GM12864 (cell line): ENCODE measurements at places on chromosomes 4 and X.

GRCh38 chr4:75141162-75141561, 208.2 kb downstream of the PARM1 start:
- DNase-seq = no peak

DNA sequence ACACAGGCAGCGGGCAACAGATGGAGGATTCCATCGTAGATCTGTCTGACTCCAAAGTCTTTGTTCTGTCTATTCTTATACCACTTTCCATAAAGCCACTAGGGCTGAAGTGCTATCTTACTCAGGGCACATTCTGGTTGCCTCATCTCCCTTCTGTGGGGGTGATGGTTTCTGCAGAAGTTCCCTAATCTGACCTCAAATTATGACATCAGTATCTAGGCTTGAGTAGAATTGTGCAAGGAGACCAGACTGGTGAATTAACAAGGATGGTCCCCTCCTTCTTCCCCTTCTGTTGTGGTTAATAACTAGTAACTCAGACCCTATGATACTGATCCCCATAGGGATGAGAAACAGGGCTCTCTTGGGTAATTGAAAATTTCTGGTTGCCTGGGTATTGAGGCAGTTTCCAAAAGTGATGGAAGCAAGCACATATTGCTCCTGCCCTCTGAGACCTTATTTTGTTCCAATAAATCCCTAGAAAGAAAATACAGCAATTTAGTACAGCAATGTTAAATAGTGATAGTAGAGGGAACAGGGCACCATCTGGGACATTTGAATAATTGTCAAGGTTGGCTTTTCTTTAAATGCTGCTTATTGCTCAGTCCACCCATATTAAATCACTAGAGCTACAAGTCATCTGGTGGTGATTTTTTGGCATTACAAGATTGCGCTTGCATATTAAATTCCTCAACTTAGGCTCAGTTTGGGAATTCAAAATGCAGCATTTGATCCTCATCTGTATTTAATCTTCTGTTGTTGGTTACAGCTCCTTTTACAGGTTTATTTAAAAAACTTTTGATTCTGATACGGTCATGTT, 57.3 kb upstream of the AP1S2 start:
- no peak for DNase-seq

DNA sequence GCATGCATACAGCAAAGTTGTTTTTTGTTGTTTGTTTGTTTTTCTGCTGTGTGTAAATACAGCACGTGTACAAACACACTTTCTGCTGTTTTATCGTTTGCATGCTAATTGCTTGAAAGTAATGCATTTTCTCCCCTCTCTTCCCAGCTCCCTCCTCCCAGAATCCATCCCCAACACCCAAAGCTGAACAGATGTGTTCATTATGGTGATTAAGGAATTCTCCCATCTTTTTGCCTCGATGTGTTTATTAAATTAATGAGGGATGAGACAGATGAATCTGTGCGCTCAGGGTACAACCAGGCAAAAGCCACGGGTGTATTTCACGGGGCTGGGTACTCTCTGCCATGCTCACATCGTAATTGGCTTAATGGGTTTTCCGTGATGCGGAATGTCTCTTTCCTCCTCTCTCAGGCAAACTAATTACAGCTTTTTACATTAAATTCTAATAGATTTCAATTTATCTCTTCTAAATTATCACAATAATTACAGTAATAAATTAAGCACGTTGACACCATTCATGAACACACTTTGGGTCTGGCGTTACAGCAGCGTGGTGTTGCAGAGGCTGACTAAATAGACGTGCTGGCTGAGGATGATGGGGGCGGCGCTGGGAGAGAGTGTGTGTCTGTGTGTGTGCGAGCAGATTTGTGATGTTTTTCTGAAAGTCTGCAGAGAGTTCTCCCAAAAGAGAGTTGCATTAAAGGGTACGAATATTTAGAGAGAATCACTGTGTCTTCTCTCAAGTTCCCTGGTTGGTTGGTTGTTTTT, 117.7 kb downstream of the CRLF2 start:
- DNase-seq = no peak

DNA sequence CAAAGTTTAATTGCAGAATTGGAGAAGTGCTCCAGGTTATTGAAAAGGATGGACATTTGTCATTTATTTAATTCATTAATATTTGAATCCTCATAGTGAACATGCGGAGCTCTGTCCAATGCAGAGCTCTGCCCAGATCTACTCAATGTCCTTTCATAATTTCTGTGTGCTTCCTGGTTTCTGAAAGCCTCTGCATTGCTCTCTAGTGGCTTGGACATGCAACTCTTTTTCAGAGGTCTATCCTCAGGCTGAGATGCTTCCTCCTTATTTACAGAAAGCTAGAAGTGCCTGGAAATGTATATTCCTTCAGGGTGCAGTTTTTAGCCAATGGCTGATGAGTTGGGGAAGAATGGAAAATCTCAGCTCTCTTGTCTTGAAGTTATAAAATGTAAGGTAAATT, 786.1 kb upstream of the AADAT start:
- no peak for DNase-seq

DNA sequence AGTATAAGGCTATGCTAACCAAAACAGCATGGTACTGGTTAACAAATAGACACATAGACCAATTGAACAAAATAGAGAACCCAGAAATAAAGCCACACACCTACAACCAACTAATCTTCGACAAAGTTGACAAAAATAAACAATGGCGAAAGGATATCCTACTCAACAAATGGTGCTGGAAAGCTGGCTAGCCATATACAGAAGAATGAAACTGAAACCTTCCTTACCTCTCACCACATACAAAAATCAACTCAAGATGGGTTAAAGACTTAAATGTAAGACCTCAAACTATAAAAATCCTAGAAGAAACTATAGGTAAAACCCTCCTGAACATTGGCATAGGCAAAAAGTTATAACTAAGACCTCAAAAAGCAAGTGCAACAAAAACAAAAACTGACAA, 47.2 kb downstream of the RAB28 start:
- DNase-seq = no peak

- DNase-seq = no peak
These were observed 14.3 kb upstream of the FAM241A start for GRCh38 chr4:112130906-112131305.

DNA sequence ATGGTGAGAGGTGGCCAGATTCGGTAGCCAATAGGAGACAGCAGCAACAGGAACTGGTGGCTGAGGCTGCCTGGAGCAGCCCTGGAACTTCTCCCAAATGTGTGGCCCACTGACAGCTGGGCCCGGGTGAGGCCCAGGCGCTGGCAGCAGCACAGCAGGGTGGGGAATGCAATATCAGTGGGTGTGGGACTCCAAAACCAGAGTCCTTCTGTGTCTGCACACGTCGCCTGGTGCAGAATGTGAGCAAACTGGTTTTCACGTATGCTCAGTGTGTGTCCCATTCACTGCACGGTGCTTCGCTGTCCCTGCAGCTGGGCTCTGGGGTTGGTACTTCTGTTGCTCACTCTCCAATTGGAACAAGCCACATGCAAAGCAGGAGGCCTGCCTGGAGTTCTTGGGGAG, 14.4 kb upstream of the CENPU start:
- DNase-seq = no peak

DNA sequence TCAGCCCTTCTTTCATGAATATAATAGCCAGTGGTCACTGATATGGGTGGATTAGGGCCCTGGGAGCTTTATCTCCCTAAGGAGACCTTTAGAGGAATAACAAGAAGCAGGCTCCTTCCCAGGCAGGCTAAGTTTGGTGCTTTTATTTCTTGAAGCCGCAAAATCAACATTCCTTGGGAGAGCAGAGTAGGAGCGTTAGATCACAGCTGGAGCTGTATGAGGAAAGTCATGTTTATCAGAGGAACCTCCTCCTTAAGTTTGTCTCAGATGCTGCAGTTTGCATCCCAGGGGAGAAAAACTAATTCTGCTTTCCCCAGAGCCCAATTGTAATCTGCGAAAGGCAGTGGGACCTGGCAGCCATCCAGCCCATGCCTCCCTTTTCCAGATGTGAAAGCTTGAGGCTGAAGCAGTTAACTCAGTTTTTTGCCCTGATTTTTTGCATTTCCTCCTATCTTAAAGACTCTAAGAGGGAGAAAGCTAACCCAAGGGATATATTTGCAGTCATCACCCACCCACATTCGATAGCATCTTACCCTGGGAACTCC, 186.0 kb upstream of the FRMPD4 start:
- DNase-seq = no peak

GRCh38 chr4:139767168-139767567, 101.5 kb downstream of the MGST2 start:
- no peak for DNase-seq

GRCh38 chr4:144611850-144612249, 34.1 kb upstream of the HHIP start:
- DNase-seq = no peak

GRCh38 chrX:24241822-24242648, 71.8 kb downstream of the SUPT20HL2 start:
- no peak for DNase-seq

DNA sequence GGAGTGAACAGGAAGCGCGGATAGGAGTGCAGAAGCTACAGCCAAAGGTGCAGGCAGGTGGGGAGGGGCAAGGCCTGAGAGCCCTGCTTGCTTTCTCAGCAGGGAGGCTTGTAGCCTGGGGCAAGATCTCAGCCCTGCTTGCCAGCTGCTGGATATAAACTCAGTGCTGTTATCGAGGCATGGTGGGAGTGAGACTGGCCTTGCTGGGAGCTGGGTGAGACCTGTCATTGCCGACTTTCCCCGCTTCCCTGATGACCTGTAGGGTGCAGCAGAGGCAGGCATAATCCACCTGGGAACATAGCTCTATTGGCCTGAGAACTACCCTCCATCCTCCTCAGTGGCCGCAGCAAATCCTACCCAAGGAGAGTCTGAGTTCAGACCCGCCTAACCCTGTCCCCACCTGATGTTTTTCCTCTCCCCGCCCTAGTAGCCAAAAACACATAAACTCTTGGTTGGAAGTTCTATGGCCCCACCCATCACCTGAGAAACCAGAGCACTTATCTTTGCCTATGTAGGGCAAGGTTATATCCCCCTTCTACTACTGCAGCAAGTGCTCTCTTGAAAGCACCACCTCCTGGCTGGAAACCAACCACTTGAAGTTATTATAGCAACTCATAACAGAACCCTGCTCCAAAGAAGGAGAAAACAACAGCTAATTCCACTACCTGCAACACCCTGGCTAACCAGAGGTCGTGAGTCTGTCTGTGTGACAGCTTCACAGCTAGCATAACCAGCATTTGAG, 80.7 kb downstream of the FHIP1A start:
- DNase-seq = no peak

- peak; percentile 10 for DNase-seq
These were observed 23.6 kb upstream of the SMPX start for GRCh38 chrX:21781525-21781924.

GRCh38 chr4:48841045-48841827, 10.3 kb downstream of the OCIAD1 start:
- no peak for DNase-seq

- no peak for DNase-seq
These were observed 544.1 kb downstream of the EPHA5 start for GRCh38 chr4:65126200-65126599.

GRCh38 chrX:110143454-110144210, 140.7 kb downstream of the TMEM164 start:
- no peak for DNase-seq

DNA sequence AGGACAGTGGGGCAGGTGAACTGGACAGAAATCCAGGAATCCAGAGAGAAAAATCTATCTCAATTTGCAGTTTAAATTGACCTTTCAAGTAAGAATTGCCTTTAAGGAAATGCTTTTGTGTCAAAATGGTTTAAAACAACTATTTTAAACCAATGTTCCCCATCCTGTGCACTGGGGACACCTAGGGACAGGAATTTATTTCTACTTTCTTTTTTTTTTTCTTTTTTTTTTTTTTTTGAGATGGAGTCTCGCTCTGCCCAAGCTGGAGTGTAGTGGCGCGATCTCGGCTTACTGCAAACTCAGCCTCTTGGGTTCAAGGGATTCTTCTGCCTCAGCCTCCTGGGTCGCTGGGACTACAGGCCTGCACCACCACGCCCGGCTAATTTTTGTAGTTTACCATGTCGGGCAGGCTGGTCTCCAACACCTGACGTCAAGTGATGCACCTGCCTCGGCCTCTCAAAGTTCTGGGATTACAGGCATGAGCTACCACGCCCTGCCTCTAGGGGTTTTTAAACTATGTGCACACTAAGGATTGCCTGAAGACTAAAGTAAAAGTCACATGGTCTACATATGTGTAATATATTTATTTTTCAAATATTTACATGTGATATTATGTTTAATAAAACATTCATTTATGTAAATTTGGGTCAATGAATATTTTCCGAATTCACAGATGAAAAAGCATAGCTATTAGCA, 1213.4 kb downstream of the STIM2 start:
- DNase-seq = no peak

DNA sequence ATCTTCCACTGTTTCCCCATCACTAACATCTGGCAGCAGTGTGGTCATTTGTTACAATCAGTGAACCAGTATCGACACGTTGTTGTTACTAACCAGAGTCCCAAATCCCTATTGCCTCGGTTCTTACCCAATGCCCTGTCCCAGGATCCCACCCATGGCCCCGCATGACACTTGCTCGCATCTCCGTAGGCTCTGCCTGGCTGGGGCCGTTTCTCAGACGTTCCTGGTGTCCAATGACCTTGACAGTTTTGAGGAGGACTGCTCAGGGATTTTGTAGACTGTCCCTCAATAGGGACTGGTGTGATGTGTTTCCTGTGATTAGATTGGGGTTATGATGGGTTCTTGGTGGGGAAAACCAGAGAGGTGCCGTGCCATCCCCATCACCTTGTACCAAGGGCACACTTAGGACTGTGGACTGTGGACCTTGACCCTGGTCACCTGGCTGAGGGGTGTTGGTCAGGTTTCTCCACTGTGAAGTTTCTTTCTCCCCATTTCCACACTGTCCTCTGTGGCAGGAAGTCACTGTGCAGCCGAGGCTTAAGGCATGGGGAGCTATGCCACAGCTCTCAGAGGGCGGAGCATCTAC, 108.4 kb downstream of the ADRA2C start:
- DNase-seq = no peak

DNA sequence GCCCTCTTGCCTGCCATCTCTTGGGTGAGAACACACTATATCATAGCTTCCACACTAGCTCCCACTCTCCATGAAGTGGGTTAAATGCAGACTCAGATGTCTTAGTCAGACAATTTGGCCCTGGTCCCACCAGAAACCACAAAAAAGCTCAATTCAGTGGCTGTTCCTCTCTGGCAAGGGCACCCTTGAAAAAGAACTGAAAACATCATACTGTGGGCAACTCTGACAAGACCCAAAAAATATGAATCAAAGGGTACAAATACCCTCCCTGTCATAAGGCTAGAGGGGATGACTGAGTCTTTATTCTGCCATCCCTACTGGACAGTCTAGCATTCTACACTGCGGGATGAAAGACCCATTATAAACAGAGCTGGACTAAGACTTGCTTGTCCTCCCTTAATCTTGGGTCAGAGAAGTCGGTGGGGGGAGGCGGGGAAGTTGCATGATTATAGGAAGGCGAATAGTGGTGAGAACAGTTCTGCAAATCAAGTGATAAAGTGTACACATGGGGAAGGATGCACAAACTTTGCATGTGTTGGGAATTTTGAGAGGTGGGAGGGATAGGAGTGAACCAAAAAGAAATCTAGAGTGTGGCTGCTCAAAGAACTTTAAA, 172.1 kb downstream of the OPHN1 start:
- no peak for DNase-seq

- DNase-seq = no peak
These were observed 47.2 kb downstream of the FAM114A1 start for GRCh38 chr4:38914854-38915253.

GRCh38 chr4:87406462-87406861, 15.5 kb upstream of the HSD17B11 start:
- no peak for DNase-seq

GRCh38 chrX:72540318-72540717, 32.3 kb downstream of the HDAC8 start:
- no peak for DNase-seq
